Left colon (tissue), 2 donors: ENCODE measurements at places on chromosomes 13 and 19. TPM values are rescaled to one million over a fixed set of nuclear protein-coding genes. Genes with fewer than 3 reads are reported as not detected.

DNA sequence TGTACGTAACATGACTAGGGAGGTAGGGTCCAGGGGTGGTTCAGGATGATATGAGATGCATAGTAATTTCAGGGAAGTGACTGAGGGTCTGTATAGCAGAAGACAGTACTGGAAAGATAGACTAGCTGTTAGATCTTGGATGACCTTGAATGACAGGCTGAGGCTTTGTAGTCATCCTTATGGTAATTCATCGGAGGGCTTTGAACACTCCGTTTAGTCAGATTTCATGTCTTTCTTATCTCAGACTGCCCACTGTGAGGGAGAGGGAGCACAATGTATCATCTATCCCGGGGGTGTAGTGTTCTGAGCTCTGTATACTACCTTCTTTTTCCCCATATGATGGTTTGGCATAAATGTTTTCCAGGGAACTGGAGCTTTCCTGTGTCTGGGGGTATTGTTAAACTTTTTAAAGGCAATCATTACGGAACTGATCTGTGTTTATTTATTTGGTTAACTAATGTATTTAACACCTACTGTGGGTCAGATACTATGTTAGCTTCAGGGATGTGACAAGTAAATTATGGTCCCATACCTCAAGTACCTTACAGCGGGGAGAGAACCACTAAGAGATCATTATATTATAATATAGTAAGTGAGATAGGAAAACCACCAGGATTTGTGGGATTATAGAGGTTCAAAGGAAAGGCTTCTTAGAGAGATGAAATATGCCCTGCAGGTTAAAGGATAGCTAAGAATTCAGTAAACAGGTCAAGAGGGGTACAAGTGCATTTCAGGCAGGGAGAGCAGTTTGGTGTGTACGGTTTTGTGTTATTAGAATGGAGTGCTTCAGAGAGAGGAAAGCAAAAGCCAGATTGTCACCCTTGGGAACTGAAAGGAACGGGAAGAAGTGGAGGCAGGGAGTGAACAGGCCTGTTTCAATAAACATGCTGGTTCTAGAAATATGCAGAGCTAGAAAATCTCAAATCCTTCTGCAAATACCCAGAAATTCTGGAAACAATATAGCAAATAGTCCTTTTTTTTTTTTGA, 164.8 kb upstream of the KL start:
- no peak for DNase-seq

GRCh38 chr19:16525751-16526481, 16.3 kb downstream of the CHERP start:
- no peak for DNase-seq

- DNase-seq, result no peak
Measured at GRCh38 chr19:53311044-53311443, 22.5 kb upstream of the ZNF845 start.

DNA sequence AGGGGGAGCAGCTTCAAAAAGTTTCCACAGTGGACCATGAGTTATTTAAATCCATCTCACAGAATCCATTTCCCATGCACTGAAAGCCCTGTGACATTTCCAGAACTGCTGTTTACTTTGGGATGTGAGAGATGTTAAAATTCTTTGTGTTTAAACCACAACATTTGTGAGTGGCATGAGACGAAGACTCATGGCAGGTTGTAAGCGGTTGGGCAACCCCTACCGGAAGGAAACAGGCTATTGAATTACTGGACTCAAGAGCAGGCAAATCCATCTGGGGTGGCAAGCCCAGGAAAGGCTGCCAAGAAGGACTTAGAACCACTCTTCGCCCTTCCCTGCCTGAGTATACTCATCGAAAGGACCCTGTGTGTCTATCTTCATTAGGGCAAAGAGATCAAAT, 22.3 kb upstream of the CLDN10 start:
- no peak for DNase-seq

DNA sequence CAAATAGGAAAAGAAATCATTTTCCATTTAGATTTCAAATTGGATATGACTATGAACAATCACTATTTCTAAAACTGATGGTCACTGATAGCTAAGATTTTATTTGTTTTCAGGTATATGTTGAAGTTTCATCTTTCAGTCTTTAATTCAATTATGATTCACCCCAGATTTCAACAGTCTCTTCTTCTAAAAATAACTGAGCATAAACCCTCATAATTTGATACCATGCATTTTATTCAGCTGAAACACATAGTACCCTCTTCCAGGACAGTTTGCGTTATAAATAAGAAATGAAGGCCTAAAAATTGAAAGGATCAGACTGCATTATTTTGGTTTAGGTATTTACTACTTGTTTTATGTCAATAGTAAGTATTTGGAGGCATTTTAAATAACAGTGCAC, 428.5 kb upstream of the NBEA start:
- no peak for DNase-seq

GRCh38 chr13:76160961-76161925, 525.1 kb downstream of the LMO7 start:
- DNase-seq, result no peak

DNA sequence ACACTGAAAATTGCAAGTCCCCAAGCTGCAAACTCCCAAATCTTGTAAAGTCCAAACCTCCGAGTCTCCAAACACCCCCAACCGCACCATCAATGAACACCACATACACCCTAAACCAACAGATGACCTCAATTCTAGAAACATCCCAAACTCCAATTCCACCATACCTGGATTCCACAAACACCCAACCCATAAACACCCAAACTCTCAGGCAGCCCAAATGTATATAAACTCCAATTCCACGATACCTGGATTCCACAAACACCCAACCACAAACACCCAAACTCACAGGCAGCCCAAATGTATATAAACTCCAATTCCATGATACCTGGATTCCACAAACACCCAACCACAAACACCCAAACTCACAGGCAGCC, 470 bp downstream of the C3 start:
- DNase-seq, result no peak

GRCh38 chr19:35512831-35513627, 420 bp downstream of the DMKN start:
- no peak for DNase-seq

- no peak for DNase-seq
Measured at GRCh38 chr13:108662528-108662927, 33.1 kb downstream of the MYO16 start.

DNA sequence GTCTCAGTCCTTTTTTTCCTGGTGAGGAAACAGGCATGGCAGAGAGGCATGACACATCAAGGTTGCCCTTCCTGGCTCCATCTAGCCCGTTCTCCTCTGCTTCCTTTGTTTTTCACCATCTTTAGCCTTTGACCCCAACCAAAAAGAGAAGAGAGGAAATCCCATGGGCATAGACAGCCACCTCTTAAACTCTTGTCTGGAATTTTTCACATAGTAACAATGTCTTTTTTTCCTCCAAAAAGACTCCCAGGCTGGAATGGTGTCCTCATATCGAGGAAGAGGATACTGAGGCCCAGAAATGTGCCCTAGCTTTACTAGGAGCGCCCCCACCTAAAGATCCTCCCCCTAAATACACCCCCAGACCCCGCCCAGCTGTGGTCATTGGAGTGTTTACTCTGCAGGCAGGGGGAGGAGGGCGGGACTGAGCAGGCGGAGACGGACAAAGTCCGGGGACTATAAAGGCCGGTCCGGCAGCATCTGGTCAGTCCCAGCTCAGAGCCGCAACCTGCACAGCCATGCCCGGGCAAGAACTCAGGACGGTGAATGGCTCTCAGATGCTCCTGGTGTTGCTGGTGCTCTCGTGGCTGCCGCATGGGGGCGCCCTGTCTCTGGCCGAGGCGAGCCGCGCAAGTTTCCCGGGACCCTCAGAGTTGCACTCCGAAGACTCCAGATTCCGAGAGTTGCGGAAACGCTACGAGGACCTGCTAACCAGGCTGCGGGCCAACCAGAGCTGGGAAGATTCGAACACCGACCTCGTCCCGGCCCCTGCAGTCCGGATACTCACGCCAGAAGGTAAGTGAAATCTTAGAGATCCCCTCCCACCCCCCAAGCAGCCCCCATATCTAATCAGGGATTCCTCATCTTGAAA, at the start of gene GDF15:
TSS of gene GDF15 (plus strand) at position 484 of the 868 bp plus-strand sequence. CDS start at position 516, 32 bp downstream.
- DNase-seq, result peak; percentile 95

- DNase-seq, result no peak
Measured at GRCh38 chr13:34416971-34417380, 525.1 kb upstream of the NBEA start.

DNA sequence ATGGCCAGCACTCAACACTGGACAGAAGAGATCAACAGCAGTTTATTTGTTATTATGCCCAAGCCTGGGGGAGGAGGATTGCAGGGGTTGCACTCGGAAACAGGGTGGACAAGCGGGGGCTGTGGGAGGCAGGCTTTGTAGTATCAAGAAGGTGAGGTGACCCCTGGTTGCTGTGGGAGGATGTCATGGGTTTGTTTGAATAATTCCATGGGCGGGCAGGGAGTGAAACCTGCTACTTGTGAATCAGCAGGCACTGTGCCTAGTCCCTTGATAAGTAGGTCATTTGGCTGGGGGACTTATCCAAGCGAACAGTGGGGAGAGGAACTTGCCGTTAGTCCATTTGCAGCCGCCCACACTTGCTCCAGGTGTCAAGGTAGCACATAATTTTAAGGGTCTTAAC, 84.4 kb upstream of the KCTD15 start:
- DNase-seq, result no peak

GRCh38 chr19:2511991-2512390, 36.1 kb downstream of the GADD45B start:
- DNase-seq, result no peak

DNA sequence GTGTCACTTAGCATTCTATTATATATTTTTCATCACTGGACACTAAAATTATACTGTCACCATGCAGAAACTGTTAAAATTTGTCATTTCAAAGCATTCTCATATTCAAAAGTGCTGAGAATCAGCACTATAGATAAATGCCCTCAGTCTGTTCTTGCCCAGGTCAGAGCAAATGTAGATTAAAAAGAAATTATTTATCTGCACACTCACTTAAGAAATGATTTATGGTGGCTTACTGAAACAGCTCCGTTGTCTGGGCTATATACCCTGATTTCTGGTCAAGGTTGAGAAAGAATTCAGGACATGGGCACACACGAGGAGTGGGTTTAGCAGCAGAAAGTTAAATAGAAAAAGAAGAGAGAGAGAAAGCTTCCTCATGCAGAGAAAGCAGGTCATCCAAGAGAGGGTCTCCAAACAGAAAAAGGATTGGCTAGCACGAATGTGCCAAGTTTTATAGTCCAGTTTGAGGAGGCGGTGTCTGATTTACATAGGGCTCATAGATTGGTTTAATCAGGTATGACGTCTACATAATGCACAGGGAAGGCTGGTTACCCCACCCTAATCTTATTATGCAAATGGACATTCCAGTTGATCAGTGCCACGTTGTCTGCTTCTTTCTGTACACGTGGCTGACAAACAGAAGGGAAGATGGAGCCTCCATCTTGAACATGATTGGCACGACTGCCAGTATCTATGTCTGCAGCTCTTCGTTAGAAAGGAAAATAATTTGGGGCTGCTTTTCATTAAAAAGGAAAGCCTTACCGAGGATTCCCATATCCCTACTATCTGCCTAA, 47.3 kb upstream of the N4BP2L1 start:
- DNase-seq, result no peak

DNA sequence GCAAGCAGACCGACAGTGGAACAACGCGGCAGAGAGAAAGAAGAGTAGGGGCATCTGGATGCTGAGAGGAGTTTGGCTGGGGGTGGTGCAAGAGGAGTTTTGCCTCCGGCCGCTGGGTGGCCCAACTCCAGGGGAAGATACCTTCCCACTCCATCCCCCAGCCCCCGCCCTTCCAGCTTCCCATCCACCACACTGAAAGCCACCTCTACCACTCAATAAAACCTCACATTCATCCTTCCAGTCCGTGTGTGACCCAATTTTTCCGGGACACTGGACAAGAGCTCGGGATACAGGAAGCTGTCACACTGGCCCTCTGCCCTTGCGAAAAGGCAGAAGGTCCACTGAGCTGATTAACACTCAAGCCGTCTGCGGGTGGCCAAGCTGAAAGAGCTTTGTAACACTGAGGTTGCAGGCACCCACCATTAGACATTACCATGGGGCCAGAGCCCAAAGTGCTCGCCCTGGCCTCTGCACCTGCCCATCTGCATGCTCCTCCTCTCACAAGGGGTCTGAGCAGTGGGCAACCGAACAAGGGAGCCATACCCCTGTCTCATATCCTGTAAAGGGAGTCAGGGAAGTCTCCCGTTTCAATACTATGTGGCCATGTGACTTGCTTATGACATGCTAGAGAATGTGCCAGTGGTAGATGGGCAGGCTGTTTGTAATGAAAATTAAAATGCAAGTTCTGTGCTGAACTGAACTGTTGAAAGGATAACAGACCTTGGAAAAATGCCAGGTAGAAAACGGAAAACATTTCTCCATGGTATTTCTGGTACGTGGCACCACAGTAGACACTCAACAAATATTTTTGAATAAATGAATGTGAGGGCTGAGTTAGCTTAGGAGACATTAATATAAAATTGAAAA, 205.1 kb upstream of the STARD13 start:
- no peak for DNase-seq

GRCh38 chr13:113327766-113328471, 30.9 kb downstream of the LAMP1 start:
- no peak for DNase-seq

GRCh38 chr19:10191347-10191746, 3.4 kb downstream of the DNMT1 start:
- DNase-seq, result no peak

Gene PSG11
- not detected for total RNA-seq

Gene DMAC2
- total RNA-seq, result 43.6 TPM

Gene CEACAM4
- total RNA-seq, result 0.24 TPM

Gene IPO5
- 59.7 TPM for total RNA-seq

Gene SLC15A1
- 35.7 TPM for total RNA-seq

Gene SLC25A41
- 0.85 TPM for total RNA-seq

Gene CCDC169
- total RNA-seq, result 0.61 TPM

Gene B3GNT3
- 240 TPM for total RNA-seq
